ENCODE measurements at places on chromosomes 6 and 20.

DNA sequence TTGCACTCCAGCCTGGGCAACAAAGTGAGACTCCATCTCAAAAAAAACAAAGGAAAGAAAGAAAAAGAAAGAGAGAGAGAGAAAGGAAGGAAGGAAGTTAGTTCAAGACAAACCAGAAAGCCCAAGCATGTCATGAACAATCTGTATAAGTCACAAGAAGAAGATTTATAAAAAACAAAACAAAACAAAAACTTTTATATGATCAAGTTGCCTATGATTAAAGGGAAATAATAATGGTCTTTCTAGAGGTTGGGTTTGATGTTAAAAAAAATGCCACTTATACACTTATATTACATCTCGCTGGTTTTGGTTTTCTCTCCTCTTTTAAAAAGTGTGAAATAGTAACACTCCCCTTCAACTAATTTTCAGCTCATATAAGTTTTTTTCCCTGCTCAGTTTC lies 146.2 kb upstream of the CARMIL1 start:
- no peak for DNase-seq

DNA sequence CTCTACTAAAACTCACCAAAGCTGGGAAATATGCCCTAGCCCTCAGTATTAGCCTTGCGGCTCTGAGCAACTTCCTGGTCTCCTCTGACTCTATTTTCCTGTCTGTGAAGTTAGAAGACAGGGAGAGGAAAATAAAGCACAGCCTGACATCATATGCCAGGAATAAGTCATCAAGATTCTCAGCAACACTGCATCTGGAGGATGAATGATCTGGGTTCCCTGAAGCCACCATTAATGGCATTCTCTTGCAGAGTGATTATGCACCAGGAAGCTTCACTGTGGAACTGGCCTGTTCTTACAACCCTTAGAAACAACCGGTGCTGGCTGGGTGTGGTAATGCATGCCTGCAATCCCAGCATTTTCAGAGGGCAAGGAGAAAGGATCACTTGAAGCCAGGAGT lies 12.4 kb downstream of the ADGRF5 start:
- no peak for DNase-seq

DNA sequence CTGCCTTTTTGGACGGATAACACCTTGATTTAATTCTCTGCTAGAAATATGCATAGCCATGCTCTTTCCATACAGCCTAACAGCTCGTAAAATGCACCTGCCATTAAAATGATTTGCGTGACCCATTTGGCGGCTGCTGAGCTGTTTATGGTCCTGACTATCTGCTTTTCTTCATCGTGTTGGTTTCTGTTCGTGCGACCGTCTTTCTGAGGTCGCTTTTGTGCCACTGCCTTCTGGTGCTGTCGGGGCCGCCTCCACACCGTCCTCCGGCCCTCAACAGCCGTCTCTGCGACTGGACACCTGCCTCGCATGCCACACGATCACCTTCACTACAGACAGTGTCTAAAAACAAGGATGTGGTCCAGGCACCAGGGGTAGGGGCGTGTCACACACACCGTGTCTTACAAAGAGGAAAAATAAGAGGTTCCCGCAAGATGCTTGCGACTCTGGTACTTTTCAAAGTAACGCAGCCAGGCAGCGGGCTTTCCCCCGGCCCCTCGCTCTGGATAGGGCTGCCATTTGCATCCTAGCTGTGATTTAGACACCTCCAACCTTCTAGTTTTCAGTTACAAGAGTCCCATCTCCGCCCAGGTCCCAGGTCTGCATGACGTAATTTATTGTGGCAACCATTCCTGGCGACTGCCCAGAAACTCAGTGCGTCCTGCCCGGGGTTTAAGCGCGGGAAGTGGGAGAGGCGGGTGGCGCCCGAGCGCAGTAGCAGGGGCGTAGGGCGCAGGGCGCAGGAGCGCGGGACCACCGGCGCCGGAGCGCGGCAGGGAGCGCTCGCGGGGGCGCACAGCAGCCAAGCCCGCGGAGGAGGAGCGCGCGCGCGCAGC lies at the start of gene STMND1:
TSS of gene STMND1 (plus strand) at position 629 of the 836 bp plus-strand sequence. CDS start 208 bp downstream, outside the sequence.
- DNase-seq, result no peak

DNA sequence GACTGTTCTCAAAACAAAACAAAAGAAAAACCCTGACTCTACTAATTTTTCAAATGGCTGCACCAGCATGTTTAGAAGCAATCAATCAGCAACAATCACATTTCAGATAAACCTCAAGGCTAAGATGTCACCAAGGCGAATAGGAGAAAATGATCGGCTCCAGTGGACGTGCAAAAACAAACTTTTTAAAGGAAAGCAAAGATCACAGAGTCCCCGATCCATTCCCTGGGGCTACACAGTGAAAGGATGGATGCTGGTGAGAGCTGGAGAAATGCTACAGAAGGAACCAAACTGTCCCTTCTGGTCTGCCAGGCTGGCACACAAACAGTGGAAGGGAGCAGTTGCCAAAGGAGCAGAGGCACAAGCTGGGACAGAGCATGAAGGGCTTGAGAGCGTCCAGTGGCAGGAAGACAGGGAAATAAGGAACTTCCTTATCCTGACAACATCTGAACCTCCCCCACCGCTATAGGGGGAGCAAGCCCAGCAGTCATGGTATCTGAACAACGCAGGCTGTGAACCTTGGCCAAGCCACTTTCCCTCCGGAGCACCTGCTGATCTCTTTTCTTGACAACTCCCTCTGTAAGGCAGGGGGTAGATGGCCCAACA lies 73.7 kb upstream of the HIVEP1 start:
- no peak for DNase-seq

DNA sequence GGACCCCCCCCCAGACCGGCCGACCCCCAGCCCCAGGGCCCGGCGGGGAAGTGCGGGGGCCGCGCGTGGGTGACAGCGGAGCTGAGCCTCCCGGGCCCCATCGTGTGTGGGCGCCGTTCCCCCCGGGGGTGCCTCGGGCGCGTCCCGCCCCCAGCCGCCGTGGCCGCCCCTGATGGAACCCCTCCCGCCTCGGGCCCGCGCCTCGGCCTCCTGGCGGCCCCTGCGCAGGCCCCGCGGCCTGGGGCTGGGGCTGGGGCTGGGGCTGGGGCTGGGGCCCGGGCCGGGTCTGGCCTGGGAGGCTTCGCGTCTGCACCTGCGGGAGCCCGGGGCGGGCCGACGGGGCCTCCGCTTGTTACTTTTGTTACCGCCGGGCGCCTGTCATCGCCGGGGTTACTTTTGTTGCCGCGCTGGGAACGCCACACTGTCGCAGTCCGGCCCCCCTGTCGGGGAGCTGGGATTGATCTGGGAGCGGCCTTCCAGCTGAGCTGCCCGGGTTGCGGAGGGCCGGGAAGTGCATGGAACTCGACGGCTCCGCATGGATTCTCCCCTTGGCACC lies 598 bp downstream of the OGFR start:
- no peak for DNase-seq

DNA sequence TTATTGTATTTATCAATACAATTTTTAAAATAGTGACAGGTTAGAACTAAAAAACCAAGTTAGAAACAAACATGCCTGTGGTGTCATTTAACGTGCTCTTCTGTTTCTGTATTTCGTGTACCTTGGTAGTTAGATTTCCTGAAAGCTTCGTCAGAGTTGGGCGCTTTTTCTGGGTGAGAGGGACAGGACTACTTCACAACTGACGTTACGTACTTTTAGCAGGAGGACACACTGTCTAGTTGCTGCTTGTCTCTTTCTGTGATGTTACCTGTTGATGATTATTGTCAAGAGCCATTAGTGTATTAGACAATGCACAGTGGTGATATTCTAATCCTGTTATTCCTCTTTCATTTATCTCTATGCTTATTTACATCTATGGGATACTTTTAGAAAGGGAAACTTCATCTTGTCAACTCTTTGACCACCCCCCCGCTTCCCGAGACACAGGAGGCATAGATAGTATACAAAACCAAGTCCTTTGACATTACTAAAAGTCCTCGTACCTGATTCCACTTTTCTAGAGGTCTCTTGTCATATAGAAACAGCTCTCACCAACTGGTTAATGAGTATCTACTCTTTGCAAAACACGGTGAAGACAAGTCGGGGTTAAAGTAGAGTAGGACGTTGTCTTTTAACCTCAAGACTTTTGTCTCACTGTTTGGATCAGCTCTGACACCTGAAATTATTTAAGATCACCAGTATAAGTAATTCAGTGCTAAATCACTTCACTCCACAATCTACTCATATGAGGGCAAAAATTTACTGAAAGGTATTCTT lies 96.3 kb downstream of the LYRM2 start:
- no peak for DNase-seq

- DNase-seq, result no peak
Observed at GRCh38 chr20:14481863-14482262, 144.5 kb upstream of the FLRT3 start.

DNA sequence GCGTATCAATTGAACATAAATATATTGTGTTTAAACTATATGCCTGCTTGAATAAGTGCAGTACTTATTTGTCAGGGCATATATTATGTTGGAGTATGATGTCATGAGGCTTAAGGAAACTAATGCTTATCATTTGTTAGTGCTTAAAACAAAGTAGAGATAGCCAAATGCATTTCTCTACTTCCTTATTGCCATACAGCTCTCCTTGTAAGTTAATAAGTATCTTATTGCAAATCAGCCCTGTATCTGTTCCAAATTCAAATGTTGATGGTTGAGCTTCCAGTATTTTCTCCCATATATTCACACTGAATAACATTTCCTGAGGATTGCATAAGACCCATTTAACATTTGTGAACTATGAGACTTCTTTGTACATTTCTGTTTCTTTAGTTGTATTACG lies 57.8 kb downstream of the CARMIL1 start:
- DNase-seq, result no peak

DNA sequence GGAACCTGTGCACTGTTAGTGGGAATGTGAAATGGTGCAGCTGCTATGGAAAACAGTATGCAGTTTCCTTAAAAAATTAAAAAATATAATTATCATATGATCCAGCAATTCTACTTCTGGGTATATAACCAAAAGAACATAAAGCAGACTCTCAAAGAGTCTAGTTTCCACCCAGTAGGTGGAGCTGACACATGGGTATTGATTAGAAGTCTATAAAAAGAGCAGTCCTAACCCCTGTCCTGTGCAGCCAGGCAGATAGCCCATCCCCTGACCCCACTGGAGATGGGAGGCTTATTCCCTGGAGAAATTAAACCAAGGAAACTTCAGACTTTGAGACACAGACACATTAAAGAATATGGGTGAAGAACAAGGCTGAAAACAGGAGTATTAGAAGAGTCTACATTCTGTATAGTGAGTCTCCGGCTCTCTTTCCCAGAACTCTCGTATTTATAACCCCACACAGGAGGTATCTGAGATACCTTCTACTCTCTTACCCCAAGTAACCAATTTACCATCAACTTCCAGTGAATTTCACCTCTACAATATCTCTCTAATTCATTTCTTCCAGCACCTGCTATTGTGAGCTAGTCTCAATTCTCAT lies 92.3 kb downstream of the SEL1L2 start:
- no peak for DNase-seq

- DNase-seq, result no peak
Observed at GRCh38 chr6:156427345-156427744, 349.8 kb upstream of the ARID1B start.

GRCh38 chr6:30793521-30794194 lies 49.3 kb upstream of the IER3 start:
- DNase-seq, result no peak

DNA sequence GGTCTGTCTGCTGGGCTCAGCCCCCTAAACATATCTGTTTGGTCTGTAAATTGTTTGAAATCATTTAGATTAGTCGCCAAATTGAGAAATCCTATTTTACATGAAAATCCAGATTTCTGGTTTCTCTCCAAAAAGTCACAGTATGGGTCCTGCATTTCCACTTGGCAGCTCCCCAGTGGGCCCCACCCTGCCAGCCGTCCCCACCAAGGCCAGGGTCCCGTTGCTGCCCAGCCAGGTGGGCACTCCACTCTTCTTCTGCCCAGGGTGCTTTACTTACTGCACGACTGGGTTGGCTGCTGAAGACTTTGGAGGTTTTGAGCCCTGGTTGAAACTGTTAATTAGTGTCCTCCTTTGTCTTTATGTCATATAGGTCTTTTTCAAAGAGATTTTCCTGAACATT lies 50.4 kb downstream of the ARFGEF2 start:
- no peak for DNase-seq

DNA sequence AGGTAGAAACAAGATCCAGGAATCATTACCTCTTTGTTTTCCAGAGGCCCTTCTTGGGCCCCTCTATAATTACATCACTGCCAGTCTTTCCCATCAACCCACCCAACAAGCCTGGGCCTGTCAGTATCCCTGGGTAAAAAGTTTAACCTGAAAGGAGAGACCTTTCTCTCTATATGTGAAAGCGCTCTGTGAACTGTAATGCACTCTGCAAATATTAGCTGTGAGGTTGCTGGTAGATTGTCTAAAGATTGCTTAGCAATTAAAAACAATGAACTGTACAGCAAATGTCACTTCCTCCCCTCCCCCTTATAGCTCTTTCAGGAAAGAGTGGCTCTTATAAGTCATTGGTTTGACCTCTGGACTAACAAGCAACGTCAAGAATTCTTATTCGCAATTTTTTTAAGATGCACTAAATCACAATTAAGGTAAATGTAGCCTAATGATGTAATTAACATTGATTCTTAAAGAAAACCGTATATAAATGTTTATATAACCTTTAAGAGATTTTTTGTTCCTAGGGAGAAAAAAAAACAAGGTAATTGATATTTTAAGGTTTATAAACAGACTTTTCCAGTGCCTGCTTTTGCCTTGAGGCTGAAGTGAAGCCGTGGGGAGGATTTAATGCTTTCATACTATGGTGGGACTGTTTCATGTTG lies 18.4 kb downstream of the ECT2L start:
- DNase-seq, result no peak

- no peak for DNase-seq
Observed at GRCh38 chr20:31991339-31991705, 18.9 kb upstream of the CCM2L start.

DNA sequence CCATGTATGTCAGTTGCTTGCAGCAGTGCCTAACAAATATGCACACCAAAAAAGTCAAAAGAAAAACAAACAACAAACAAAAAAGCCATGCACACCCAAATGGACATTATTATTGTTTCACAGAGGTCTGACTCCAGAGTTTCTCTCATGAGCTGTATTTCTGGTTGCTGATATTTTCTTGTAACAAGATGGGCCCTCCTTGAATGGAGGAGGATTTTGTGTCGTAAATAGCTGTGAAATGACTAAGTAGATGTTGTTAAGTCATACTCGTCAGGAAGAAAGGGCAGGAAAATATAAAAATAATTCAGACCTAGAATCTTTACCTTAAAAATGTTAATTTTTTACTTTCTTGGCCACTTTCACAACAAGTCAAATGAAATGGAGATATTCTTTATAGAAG lies 96.0 kb downstream of the PLEKHG1 start:
- no peak for DNase-seq

GRCh38 chr6:99016355-99016754 lies 68.6 kb upstream of the FBXL4 start:
- DNase-seq, result no peak

- DNase-seq, result no peak
Observed at GRCh38 chr6:111486921-111487320, 3.9 kb upstream of the REV3L start.

- no peak for DNase-seq
Observed at GRCh38 chr6:18185624-18186023, 30.4 kb downstream of the KDM1B start.
